ENCODE measurements at places on chromosomes 12 and 14.

- DNase-seq = no peak
Measured at GRCh38 chr14:58746261-58746660, 108.5 kb downstream of the DACT1 start.

GRCh38 chr14:102749393-102750305, 27.6 kb upstream of the TRAF3 start:
- peak; percentile 67 for DNase-seq

GRCh38 chr12:28908646-28909045, 240.4 kb upstream of the FAR2 start:
- DNase-seq = no peak

DNA sequence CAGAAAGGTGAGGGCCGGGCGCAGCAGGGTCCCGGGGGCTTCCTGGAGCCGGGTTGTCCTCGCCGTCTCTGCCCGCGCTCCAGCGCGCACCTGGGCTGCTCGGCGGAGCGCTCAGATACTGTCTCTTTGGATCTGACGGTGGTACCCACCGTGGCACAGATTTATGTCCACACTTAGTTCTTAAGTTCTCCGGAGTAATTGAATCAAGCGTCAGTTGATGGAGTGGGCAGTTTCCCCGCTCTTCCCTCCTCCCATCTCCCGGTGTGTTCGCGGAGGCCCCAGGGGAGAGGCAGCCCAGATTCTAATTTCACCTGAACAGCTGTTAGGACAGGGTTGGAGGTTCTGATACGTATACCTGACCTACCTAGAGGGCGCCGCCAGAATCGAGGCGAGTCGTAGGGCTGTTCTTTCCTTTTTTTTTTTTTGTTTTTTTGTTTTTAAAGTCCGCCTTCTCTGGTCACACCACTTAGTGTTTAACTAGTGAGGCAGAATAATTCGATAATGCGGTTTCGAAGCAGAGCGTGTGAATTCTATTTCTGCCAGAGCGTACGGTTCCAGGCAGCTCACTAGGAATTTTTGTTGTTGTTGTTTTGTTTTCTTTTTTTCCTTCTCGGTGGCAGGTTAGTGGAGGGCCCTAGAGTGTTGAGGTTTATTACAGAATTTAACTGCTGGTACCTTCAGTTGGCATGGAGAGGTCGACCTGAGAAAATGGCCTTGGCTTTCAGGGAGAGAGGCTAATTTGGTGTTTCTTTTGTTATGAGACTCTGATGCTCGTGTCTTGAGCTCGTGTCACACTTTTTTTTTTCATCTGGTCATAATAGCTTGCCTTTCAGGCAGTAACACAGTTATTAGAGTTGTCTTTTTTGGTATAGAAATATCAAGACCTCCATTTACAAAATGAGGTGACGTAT, 22.3 kb upstream of the GNS start:
- DNase-seq = peak; percentile 48

DNA sequence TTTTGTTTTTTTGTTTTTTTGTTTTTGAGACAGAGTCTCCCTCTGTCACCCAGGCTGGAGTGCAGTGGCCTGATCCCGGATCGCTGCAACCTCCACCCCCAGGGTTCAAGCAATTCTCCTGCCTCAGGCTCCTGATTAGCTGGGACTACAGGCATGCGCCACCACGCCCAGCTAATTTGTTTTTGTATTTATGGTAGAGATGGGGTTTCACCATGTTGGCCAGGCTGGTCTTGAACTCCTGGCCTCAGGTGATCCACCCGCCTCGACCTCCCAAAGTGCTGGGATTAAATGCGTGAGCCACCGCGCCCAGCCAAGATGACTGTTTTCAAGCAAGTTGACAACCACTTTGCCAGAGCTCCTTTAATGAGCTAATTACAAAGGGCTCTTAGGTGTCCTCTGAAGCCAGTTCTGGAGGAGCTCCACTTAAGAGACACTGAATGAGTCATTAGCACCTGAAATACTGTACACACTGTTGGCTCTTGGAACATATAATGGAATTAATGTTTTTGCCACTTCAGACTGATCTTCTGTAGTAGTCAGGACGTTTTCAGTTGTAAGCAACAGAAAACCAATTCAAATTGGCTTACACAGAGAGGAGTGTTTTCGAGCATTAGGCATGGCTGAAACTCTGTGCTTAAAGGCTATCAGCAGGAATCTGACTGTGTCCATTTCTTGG, 55.4 kb upstream of the MED13L start:
- no peak for DNase-seq

DNA sequence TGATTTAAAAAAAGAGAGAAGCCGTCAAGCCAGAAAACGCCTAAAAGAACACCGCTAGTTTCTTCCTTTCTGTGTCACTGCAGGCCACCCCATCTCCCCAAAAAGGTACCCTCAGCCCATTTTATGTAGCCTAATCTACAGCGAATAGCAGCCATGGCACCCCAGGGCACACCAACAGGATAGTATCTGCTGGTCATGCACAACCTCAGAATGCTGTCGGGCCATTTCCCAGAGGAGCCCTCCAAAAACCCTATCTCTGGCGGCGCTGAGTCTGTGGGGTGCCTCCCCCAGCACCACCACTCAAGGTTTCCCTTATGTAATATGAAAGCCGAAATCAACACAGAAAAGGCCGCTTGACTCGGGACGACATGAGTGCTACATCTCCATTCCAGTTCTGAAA, 98.9 kb downstream of the BCL11B start:
- DNase-seq = no peak

DNA sequence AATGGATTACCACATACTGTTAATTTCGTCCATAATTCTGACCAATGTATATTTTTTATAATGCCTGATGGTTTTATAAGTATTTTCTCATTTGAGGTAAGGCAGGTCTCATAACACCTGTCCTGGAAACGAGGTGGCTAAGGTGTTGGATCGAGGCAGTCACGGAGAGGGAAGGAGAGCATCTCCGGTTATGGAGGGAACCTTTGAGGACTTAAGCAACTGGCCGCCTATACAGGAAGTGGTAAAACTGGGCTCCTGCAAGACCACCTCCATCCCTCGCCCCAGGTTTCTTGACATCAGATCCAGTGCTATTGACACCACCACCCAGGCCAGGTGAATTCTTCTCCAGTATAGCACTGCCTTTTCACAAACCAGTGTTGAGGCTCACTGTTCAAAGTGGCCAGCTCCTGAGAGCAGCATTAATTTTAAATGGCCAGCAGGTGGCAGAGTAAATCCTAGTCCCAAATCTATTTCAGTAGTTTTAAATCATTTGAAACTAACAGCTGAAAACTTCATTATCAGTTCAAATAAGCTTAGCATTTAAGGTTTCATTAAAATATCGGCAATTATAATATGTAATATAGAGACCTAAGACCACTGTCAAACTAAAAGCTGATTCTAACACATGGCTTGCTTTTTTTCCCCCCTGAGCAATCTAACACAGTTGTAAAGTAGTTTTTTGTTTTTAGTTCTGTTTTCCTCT, 100.8 kb downstream of the PPM1A start:
- DNase-seq = peak; percentile 62

DNA sequence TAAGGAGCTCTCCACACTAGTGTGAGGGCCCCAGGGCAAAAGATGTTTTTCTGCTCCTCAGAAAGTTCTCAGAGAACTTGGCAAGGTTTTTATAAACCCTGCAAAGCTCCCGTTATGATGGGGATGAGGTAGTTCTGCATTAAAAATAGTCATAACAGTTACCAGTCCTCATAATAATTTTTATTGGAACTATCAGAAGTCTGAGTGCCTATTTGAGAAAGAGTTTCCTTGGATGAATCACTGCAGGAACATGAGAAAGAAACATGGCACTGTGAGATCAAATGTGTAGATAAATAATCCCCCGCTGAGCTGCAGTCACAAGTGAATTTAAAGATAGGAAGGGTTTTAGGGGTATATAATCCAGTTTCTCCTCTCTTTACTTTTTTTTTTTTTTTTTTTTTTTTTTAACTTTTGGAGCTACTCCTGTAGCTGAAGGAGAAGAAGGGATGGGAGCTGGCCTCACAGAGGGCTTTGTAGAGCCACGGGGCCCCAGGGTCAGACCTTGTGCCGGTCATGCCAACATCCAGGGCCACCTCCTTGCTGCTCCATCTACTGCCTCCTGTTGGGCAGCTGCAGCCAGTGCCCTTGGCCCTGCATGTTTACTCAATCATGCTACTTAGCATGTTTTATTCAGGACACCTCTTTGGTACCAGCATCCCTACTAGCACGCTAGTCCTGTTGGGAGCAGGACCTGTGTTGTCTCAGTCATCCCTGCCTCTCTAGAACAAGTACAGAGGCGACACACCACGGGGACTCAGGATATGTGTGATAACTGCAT, 39.5 kb downstream of the EVL start:
- DNase-seq = no peak

DNA sequence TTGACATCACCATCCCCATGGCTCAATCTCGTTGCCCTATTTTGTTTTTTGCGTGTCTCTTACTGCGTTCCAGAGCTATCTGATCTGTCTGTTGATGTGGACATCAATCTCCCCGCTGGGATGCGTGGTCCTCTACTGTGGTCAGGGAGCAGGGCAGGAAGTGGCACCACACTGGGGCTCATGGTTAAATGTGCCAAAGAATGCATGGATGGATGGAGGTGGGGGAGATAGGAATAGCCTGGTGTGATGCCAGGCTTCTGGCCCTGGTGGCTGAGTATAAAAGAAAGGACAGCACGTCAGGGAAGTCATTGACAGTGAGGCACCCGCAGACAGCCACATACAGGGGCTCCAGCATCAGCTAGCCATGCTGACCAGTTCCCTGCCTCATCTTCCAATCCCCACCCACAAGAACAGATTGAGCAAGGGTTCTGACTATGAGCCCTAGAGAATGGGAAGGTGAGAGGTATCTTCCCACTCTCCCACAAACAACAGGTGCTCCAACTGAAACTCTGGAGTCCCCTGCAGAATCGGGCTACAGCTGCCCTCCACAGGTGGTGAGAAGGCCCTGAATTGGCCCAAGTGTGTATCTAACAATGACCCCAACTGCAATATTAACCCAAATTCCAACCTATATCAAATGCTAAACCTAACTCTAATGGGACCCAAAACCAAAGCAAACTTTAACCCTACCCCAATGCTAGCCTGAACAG, 2.7 kb upstream of the BEGAIN start:
- no peak for DNase-seq

GRCh38 chr12:108040947-108041346, 88.1 kb upstream of the WSCD2 start:
- DNase-seq = no peak

DNA sequence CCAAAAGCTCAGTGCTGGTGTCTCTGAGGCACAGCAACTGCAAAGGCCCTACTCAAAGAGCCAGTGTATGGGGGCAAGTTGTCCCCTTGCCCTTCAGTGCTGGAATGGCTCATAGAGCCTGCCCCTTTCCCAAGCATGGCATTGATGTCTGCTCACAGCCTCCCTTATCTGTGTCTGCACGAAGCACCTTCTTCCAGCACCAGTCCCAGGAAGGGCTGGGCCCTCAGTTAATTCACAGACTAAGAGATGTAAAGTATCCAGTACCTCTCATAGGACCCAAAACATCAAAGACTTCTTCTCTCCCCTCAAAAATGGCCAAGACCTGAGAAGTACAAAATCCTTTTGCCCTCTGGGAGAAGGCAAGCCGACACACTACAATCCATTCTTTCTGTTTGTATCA, 1.6 kb upstream of the CMAS start:
- DNase-seq = no peak

- DNase-seq = peak; percentile 45
Measured at GRCh38 chr12:48814262-48815125, 3.8 kb upstream of the CACNB3 start.

GRCh38 chr14:104804481-104805325, 3.8 kb downstream of the ZBTB42 start:
- DNase-seq = no peak

DNA sequence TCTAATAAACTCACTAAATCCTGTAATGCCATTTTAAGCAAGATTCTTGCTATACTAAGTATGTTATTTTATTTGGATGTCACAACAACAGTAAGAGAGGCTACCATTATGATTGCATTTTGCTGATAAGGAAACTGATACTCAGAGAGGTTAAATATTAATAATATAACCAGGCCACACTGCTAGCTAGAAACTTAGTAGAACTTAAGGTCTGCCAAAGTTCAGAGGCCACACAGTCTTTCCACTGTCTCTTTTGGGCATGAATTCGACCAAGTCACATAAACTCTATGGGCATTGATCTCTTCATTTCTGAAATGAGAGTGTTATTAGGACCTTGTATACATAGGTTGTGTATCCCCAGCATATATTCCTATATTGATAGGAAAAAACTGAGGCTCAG, 147.9 kb downstream of the SYNE2 start:
- no peak for DNase-seq

DNA sequence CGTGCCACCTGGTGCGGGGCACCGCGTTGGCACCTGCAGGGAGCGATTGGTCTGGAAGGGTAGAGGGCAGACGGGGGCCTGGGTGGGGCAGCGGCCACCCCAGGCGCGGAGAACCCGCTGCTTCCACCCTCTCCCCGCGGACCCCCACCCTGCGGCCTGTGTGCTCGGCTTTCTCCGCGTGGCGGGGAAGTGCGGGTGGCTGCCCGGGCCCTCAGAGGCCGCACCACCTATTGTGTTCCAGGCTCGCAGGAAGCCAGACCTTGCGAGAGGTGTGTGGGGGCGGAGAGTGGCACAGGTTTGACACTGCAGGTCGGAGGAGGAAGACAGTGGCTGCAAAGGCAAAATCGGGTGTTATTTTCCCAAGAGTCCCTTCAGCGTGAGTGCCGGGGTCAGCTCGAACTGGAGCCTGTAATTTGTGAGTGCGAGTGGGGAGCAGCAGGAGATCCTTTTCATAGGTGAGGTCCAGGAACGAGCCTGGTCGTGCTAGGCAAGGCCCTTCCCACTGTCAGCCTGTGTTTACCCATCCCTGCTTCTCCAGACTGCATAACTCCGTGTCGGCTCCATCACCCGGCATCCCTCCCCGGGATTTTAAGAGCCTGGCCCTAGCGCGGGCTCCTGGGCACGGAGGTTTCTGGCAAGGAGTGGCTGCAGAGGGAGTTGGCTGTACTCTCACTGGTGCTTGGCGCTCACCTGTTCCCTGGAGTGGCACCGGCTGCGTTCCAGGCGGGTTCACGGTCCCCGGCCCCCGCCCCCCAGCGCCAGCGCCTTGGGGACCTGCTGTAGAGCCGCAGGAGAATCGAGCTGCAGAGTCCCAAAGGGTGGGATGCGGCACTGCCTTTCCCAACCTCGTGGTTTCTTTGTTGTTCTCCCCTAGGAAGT, 935 bp downstream of the TBC1D30 start:
- peak; percentile 82 for DNase-seq

DNA sequence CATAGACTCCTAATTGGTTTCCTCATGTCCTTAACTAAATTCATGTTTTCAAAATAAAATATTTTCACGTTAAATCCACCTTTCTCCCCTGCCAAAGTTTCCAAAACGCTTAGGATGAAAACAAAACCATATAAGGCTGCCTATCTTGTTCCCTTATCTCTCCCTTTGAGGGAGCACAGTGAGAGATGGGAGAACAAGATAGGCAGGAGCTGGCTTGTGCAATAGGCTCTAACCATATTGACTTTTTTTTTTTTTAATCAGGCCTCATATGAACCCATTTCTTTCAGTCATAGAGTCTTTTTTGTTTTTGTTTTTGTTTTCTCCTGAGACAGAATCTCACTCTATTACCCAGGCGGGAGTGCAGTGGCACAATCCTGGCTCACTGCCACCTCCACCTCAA, 184.9 kb downstream of the NRXN3 start:
- DNase-seq = no peak

- peak; percentile 29 for DNase-seq
Measured at GRCh38 chr14:74302152-74302628, 544 bp downstream of the ABCD4 start.
